ENCODE measurements at places on chromosomes 4 and X.
A peak's percentile ranks its signal among the peaks of the same experiment; 100 is the strongest.

- DNase-seq: no peak
Measured at GRCh38 chrX:100973411-100973810, 3.9 kb downstream of the ARL13A start.

GRCh38 chr4:51918251-51918650 lies 75.3 kb downstream of the DCUN1D4 start:
- no peak for DNase-seq

GRCh38 chrX:100615005-100615404 lies 21.6 kb downstream of the TSPAN6 start:
- DNase-seq: peak; percentile 49

GRCh38 chr4:169566021-169566818 lies 46.2 kb downstream of the NEK1 start:
- peak; percentile 41 for DNase-seq

DNA sequence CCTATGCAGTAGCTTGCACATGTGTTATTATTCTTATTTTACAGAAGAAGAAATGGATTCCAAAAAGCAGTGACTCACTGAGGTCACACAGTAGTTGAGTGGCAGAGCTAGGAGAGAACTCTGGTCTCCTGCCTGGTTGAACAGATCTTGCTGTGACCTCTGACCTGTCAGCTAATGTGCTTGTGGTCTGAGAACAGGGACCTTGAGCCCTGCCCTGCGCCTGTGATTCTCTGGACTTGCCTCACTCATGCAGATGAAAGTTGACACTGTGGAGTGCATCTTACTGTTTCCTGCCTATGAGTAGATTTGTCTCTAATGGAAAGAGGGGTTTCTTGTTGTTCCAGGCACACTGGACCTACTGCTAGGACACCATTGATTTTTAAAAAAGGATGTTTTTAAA lies 32.3 kb downstream of the ETNPPL start:
- DNase-seq: no peak

DNA sequence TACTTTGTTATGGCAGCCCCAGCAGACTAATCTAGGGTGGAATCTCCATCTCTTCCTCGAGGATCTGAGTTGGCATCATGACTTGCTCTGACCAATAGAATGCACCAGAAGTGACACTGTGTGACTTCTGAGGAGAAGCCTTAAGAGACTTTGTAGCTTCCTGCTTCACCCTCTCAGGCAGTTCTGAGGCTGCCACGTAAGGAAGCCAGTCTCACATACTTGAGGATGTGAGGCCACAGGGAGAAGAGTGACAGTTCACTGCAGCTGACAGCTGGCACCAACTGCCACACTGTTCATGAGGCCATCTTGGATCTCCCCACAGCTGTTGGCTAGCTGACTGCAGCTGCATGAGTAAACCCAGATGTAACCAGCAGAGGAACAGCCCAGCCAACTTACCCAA lies 29.3 kb upstream of the BCOR start:
- DNase-seq: peak; percentile 47

GRCh38 chr4:10959586-10959985 lies 275.0 kb upstream of the CLNK start:
- DNase-seq: no peak

DNA sequence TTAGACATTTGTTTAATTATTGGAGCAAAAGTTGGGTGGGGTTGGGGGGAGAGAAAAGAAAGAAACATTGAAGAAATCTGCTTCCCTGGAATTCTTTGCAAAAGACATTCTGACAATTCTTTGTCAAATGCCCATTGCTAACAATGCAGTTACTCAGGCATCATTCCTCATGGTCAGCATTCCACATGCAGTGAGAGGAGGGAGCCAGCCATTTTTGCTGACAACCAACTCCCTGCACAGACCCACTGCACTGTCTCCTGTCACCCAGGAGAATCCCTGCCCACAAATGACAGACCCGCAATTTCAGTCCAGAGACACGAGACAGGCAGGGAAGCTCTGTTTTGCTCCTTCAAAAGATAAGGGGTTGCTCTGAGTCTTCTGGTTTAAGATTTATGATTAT lies 985.1 kb upstream of the SLIT2 start:
- DNase-seq: no peak

GRCh38 chr4:121873604-121874003 lies 3.3 kb upstream of the BBS7 start:
- no peak for DNase-seq

GRCh38 chrX:26631385-26631784 lies 415.4 kb downstream of the MAGEB5 start:
- no peak for DNase-seq

DNA sequence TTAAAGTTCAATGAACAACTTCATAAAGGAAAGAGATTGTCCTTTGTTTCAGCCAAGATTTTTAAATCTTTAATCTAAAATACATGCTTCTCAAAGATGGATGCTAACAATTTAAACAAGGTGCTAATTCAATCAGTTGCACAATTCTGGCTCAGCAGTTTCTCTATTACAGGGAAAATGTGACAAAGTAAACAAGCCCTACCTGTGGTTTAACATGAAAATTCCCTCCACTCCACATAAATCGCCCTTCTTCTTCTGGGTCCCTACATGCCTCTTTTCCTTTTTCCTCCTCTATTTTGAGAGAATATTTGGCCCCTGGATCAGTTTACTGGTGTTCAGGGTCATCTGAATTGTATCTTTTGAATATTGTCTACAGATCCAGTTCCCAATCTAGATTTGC lies 80.6 kb downstream of the FRYL start:
- peak; percentile 21 for DNase-seq

GRCh38 chr4:25585901-25586523 lies 69.6 kb upstream of the SLC34A2 start:
- no peak for DNase-seq

DNA sequence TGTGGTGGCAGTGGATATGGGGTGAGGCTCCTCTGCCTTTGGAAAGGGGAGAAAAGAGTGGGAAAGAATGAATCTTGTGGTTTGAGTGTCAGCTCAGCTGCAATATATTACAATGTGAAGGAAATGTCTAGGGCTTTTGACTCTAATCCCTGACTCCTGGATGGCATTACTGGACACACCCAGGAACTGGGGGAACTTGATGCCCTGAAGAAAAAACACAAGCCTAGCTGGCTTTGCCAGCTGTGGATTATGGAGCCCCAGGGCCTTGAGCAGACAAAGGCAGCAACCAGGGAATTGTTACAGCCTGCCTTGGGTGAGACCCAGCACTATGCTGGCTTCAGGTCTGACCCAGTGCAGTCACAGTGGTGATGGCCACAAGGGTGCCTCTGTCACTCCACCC lies 57.1 kb upstream of the CYSLTR1 start:
- DNase-seq: no peak

- DNase-seq: no peak
Measured at GRCh38 chrX:1813809-1814208, 198.9 kb downstream of the ASMT start.

- no peak for DNase-seq
Measured at GRCh38 chrX:149003863-149004660, 501.0 kb downstream of the IDS start.

DNA sequence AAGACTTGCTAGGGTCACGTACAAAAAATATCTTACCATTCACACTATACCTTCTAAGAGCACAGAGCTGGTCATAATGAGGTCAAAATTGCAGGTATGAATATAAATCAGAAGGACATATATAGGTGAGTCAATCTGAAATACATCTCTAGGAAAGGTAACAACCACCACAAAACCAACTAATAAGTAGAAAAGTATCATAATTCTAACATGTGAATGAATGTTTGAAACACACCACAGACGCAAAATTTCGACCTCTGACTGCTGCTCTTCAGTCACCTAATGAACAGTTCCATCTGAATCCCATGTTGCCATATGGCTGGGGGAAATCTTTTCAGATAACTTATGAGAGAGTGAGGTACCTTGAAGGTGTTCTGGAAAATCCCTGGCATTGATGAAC lies 22.1 kb downstream of the STAP1 start:
- DNase-seq: peak; percentile 17

DNA sequence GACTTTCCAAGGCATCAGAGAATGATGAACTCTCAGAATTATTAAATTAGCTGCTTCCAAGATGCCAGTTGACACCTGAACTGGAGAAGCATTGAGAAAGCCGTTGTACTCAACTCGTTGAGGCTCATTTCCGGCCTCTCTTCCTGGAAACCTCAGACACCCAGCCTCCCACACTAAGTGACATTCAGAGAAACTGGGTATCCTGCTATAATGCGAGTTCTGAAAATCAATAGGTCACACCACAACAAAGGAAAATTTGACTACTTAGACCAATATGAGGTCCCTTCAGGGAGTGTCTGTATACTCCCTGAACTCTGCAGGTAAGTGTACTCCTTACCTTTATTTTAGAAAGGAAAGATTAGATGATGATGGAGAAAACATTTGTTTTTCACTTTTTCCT lies 51.2 kb downstream of the ENPEP start:
- peak; percentile 64 for DNase-seq

DNA sequence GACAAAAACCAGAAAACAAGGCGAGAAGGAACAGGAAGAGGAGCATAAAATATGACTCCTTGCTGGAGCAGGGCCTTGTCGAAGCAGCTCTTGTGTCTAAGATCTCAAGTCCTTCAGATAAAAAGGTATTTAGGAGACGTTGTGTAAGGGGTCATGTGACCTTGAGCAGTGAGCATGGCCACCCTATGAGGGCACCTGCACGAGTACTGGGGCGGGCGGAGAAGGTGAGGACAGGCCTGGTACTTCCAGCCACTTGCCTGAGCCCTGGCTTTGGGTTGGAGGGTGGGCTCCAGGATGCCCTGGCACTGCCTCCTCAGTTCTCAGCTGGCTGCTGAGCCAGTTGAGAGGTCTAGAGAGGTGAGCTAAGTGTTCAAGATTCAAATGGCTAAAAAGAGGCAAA lies 29.9 kb downstream of the NSD2 start:
- no peak for DNase-seq

DNA sequence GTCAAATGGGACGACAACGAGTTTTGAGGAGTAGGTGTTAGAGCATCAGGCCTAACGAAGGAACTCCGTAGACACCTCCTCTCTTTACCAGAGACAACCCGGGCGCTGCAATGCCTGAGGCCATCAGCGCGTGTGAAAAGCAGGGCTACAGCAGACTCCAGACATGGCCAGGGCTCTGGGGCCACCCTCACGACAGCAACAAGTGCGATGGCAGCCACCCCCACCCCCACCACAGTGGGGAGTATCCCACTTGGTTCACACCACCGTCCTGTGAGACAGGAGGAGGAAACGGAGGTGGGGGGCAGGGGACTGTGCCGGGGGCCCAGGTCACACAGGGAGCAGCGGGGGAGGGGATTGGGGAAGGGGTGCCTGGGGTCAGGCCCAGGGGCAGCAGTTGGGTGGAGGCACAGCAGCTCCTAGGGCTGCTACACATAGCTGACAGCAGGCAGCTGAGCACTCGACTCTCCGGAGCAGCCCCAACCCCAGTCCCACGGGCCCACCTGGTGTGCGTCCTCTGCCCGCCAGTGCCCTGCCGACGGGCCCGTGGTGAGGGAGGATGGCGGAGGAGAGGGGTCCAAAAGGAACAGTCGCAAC lies 8.5 kb downstream of the LRPAP1 start:
- DNase-seq: no peak

DNA sequence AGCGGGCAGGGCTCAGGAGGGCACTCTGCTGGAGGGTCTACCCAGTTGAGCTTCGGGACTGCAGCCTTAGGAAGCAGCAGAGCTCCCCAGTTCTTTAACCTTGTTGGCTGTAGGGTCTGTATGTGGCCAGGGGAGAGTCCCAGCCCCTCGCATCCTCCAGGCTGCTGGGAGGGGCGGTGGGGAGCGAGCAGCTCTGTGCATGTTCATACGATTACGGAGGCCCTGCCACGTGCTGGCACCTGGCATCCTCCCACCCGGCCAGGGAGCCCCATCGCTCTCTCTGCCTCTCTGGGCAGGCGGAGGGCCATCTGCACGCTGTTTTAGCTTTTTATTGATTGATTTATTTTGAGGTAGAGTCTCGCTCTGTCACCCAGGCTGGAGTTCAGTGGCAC lies 21.2 kb downstream of the NSG1 start:
- DNase-seq: no peak

DNA sequence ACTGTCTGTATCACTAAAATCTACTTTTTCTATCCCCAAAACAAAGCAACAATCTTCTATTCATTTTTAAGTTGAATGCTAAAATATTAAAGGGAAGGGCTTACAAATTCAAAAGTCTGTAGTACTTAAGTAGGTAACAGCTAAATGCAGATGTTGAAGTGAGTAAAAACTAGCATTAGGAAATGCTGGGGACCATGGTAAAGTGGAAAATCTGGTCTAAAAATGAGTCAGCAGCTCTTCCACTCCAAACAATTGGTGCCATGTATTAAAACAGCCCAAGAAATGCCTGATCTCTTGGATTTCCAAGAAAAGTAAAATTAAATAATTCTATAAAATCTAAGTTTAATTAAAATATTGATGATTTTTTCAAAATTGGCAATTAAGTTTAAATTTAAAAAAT lies 73.3 kb upstream of the PPP3CA start:
- no peak for DNase-seq

- no peak for DNase-seq
Measured at GRCh38 chrX:17435476-17435875, 60.5 kb downstream of the NHS start.

DNA sequence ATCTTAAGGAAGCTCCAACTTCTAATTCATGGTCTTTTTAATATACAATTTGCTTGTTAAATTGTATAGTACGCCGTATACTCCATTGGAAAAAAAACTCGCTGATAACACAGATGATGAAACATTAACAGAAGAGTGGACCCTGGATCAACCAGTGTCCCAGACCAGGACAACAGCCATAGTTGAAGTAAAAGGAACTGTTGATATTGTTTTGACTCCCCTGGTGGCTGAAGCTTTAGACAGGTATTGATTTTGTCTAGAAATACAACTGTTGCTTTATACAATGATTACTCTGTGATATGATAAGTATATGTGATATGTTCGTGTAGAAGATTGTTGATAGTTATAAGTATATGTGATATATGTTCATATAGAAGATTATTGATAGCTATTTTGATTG lies 91.7 kb downstream of the BLTP1 start:
- no peak for DNase-seq

DNA sequence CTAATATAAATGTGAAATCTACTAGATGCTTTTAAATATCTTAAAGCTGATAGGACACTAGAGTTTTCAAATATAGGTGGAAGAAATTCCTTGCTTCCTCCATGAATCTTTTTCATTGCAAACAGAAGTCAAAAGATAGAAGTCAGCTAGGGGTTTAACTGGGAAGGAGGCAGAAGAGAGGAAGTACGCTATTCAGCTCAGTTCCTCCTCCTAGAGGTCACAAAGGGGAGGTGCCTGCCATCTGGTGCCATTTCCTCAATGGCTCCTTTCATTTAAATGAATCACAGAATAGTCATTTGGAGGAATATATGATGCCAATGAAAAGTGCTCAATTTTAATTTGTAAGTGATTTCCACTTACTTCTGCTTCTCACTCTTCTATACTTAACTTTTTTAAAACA lies 8.5 kb downstream of the COL25A1 start:
- peak; percentile 50 for DNase-seq

DNA sequence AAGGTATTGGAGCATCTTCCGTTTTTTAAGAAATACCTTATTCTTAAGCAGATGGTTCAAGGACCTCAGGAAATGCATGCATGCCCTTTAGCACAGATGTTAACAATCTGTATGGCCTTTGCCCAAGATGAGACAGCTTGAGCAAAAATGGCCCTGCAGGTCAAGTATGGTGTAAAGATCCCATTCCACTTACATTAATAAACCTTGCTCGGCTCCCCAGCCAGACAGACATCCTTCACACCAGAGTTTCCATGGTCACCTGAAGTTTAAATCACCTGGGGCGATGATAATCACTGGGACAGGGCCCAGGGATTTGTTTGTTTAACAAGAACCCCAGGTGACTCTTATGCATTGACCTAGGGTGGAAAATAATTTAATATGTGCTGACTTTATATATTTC lies 287.0 kb upstream of the NOCT start:
- DNase-seq: no peak
